Pancreas (tissue), 10 donors: ENCODE measurements at places on chromosomes 5 and 9. TPM values are rescaled to one million over a fixed set of nuclear protein-coding genes. Genes with fewer than 3 reads are reported as not detected.

- DNase-seq = no peak
Observed at GRCh38 chr9:14183001-14183400, 130.9 kb downstream of the NFIB start.

DNA sequence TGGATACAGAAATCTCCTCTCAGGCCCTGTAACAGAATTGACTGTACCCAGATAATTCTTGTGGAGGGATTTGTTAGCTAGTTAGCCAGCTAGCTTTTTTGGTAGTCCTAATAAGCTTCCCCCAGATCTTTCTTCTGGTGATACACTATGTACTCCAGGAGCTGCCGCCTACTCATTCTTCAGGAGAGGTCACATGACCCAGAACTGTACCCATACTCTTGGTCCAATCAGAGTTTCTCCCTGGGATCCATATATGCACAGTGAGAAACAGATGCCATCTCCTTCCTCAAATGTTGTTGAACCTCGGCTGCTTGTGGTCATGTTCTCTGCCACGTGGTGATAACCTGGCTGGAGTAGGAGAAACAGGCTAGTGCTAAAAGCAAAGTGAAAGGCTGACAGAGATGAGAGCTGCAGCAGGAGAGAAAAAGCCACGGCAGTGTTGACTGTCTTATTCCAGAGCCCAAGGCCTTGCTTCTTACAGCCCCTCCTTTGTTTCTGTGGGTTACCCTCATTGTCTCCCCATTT is 123.0 kb upstream of the RFX3 start:
- DNase-seq = no peak

DNA sequence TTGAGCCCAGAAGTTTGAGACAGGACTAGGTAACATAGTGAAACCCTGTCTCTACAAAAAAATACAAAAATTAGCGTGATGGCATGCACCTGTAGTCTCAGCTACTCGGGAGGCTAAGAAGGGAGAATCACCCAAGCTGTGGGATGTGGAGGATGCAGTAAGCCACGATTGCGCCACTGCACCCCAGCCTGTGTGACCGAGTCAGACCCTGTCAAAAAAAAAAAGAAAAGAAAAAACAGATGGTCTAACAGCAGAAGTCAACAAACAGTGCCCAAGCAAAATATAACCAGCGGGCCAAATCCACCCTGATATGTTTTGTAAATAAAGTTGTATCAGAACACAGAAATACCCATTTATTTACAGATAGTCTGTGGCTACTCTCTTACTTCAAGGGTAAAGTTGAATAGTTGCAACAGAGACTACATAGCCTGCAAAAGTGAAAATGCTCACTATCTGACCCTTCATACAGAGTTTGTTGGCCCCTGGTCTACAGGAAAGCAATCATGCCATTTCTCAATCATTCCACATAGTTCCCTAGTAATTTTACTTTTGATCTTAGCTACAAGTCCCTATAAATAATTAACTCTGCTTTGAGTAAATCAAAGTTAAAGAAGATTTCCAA is 383.7 kb downstream of the TLE1 start:
- DNase-seq = no peak

DNA sequence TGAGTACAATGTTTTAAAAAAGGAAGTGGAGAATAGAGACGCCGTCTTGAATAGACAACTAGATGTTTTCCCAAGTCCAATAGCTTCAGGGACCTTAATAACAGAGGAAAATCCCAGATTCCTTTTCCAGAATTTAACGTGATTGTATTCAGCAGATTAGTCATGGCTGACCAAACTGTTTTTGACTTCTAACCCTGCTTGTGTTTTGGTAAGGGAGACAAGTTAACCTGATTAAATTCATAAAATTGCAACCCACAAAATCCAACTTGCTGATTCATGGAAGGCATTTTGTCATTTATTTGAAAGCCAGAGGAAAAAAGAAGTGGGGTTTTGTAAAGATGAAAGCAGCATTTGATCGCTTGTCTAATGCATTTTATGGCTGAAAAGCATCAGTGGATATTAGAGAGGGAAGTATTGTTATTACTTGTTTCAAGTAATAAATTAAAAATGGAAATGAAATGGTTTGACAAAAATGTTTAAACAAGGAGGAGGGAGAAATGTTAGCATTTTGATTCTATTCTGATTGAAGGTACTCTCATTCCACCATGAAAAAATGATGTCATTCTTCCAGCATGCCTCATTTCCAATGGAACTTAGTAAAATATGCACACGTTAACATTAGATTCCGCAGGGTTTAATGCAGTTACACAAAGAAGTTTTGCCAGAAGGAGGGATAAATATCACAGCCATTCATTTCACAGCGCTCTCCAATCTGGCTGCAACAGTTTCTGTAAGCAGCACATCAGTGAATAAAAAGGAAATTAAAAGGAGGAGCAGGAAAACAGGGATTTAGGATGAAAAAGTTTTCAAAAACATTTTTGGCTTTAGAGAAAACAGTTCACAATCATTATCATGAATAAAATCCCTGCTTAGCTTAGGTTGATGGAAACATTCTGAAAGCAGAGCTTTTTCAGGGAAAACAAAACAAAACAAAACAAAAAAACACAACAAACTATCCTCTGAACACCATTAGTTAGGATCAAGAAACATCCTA is 314.7 kb downstream of the PRR16 start:
- DNase-seq = no peak

- no peak for DNase-seq
Observed at GRCh38 chr5:142640316-142641005, 45.4 kb downstream of the FGF1 start.

GRCh38 chr5:135024956-135025729 is 8.9 kb downstream of the PITX1 start:
- peak; percentile 21 for DNase-seq

DNA sequence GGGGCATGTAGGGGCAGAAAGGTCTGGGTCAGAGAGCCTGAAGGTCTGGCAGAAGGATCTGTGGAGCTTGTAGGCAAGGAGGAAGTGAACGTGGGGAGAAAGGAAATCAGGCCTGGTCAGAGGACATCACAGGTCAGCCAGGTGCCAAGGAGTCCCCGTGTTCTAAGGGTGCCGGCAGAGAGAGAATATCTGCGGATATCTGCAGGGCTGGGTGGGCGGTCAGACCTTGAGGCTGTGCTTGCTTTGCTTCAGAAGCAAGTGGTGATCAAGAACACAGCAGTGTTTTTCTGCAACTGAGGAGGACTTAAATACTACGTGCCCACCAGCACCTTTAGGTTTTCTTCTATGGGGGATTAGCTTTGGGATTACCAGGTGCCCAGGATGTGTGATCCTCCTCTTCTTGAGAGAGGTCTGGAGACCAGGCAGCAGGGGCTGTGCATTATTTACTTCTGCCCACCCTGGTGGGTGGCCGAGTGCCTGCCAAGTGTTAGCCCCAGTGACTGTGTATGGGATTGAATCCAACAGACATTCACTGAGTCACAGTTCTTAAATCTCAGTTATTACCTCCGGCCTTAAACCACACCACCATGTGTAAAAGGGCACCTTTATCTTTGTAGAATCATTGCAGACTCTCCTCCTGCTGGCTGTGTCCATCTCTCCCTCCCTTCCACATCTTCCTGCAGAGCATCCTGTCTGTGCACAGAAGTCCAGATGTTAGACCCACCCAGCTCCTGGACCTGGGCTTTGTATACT is 12.5 kb upstream of the SHB start:
- DNase-seq = no peak

DNA sequence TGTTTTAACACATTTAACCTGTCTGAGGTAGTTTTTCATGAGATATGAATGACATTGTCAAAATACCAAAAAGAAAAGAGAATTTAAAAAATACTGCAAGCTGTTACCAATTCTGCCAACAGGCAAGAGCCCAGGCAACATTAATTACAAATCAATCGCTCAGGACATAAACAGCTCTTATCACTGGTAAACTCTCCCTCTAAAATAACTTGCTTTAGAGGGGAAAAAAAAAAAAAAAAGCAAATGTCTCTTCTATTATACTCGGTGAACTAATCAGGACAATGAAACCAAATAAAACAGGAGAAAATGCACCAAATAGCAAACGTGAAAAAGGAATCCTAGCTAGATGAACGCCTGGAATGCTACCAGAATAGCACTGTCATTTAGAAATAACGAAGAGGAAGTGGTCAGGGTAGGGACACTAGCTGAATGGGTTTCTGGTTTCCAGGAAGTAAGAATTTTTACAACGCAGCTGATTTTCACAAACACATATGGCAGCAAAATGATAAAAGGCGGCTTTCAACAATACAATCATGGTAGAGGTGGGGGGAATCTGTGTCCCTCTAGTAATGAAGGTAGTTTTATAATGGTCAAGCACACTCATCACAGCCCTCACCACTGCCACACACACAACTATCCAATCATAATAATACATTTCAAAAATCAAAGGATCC is 94.9 kb downstream of the DENND1A start:
- DNase-seq = no peak

GRCh38 chr5:133635051-133635450 is 22.7 kb upstream of the FSTL4 start:
- no peak for DNase-seq

GRCh38 chr9:19163631-19164030 is 36.3 kb upstream of the PLIN2 start:
- no peak for DNase-seq

GRCh38 chr5:127055880-127056653 is 17.2 kb downstream of the C5orf63 start:
- DNase-seq = no peak

DNA sequence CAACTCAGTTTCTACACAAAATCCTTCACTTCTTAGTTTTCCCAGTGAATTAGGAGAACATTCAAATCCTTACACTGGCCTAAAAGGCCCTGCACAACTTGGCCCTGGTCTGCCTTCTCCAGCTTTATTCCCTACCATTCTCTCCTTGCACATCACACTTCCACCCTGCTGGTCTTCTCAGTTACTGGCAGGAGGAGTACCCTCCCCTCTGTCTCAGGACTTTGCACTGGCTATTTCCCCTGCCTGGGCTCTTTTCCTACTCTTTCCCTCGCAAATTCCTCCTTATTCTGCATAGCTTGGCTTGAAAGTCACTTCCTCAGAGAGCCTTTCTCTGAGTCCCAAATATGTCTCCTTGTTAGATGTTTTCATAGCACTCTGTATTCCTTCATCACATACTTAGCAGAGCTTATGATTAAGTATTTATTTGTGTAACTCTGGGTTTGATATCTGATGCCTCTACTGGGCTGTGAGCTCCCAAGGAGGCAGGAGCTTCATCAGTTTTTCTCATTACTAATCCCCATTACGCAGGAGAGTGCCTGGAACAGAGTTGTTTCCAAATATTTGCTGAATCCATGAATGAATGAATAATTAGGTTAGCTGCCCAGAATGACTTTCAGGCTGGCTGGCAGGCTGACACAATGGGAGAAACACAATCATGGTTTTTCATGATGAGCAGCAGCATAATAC is 159.8 kb upstream of the KLF9 start:
- no peak for DNase-seq

Gene ELOVL7
- 7.0 TPM for total RNA-seq

Gene CARD6
- total RNA-seq = 2.5 TPM

Gene FOXD4L6
- not detected for total RNA-seq

Gene SH3TC2
- total RNA-seq = 0.62 TPM
